Subcutaneous preadipocyte (primary cell): ENCODE measurements at places on chromosomes 7 and 10. TPM values are rescaled to one million over a fixed set of nuclear protein-coding genes. Genes with fewer than 3 reads are reported as not detected.

Gene FAM237B
- total RNA-seq = under 0.01 and 0.20 TPM in 2 replicates

Gene FGFBP3
- 0.73 and 0.78 TPM in 2 replicates for total RNA-seq

Gene PON3
- 0.37 and 0.59 TPM in 2 replicates for total RNA-seq

Gene GIMAP4
- under 0.01 TPM in 1 of 2 replicates, not detected in the other for total RNA-seq

Gene GNAI1
- total RNA-seq = 15.8 and 27.2 TPM in 2 replicates

Gene OPN1SW
- total RNA-seq = not detected in 2 replicates

Gene H2BK1
- total RNA-seq = not detected in 2 replicates

Gene CYP26C1
- total RNA-seq = under 0.01 TPM in 2 replicates

Gene ASL
- 51.4 and 65.9 TPM in 2 replicates for total RNA-seq

Gene FBXO24
- 0.37 and 0.59 TPM in 2 replicates for total RNA-seq

Gene CFAP70
- total RNA-seq = 0.39 and 0.73 TPM in 2 replicates

Gene PRLHR
- total RNA-seq = not detected in 2 replicates

Gene CCDC201
- total RNA-seq = not detected in 2 replicates

Gene TYW1
- total RNA-seq = 12.5 and 13.7 TPM in 2 replicates

Gene PRSS1
- not detected in 2 replicates for total RNA-seq

Gene MOGAT3
- not detected in 2 replicates for total RNA-seq

Gene STK17A
- 40.4 and 57.9 TPM in 2 replicates for total RNA-seq

Gene DNA2
- 9.6 and 11.7 TPM in 2 replicates for total RNA-seq

Gene MIOS
- total RNA-seq = 36.7 and 47.7 TPM in 2 replicates

Gene PDE1C
- total RNA-seq = 0.39 and 0.73 TPM in 2 replicates

Gene SPDYE9
- total RNA-seq = not detected in 2 replicates

Gene AKR1C3
- total RNA-seq = 139 and 258 TPM in 2 replicates

Gene TWIST1
- total RNA-seq = 45.0 and 77.2 TPM in 2 replicates

Gene KLLN
- 0.73 and 0.78 TPM in 2 replicates for total RNA-seq

Gene GIMAP1
- total RNA-seq = not detected in 2 replicates

Gene SEC61A2
- 10.9 and 11.0 TPM in 2 replicates for total RNA-seq

Gene C1QL3
- total RNA-seq = not detected in 2 replicates

Gene ANKRD7
- total RNA-seq = 0.37 and 0.39 TPM in 2 replicates

Gene NPY
- total RNA-seq = not detected in 2 replicates

Gene TAC1
- total RNA-seq = not detected in 2 replicates

Gene NEUROD6
- not detected in 2 replicates for total RNA-seq

Gene TMEM176B
- 16.9 TPM in 1 of 2 replicates, not detected in the other for total RNA-seq

Gene DPY19L1
- total RNA-seq = 22.4 and 34.6 TPM in 2 replicates

Gene CSGALNACT2
- 8.5 and 11.7 TPM in 2 replicates for total RNA-seq

Gene DKK1
- total RNA-seq = 55.9 and 92.1 TPM in 2 replicates

Gene RRP12
- 20.9 and 33.0 TPM in 2 replicates for total RNA-seq

Gene ACHE
- total RNA-seq = under 0.01 TPM in 1 of 2 replicates, not detected in the other

Gene SYNPO2L
- total RNA-seq = under 0.01 TPM in 1 of 2 replicates, not detected in the other
